ENCODE measurements at places on chromosomes 13 and 19. TPM values are rescaled to one million over a fixed set of nuclear protein-coding genes. Genes with fewer than 3 reads are reported as not detected.
A peak's percentile ranks its signal among the peaks of the same experiment; 100 is the strongest.

The CNN1 gene
- 74.3 TPM for total RNA-seq

GRCh38 chr13:32587811-32588170 lies 1.5 kb downstream of the PDS5B start:
- DNase-seq, result no peak

GRCh38 chr13:101486708-101487437 lies 34.4 kb downstream of the ITGBL1 start:
- DNase-seq, result no peak

DNA sequence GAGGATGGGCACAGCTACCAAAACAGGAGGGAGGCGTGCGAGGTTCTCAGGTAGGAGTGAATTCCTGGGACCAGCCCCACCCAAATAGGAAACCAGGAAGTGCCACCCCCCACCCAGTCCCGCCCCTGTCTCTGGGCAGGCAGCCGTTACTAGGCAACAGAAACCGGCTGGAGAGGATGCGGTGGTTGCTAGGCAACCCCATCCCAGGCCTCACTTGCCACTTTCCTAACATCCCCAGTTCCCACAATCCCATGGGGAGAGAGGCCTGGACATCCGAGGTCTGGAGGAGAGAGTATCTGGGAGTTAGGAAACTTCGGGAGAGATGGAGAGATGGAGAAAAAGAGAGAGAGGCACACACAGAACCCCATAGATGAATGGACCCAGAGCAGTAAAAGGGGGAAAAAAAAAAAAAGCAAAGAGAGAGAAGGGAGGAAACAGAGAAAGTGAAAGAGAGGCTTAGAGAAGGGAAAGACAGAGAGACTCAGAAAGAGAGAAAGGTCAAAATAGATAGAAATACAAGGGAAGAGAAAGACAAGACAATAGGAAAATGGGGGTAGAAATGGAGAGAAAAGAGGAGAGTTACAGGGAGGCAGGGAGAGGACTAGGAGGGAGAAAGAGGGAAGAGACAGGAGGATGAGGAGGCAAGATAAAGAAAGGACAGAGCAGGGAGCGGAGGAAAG lies 3.8 kb downstream of the GRIK5 start:
- DNase-seq, result no peak

DNA sequence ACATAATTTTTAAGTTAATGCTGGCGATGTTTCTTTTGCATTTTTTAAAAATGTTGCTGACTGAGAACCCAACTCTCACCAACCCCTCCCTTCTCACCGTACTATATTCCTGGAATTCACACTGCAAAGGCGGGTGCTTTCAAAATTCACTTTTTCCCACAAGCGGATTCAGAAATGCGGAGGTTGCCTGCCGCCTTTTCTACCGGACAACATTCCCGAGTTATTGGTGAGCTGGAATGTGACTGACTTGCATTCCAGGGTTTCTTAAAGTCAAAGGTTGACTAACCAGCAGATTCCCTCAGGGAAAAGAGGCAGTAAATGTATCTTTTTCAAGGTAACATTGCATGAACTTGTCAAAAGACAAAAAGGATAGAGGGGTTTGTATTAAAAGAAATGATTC lies 113.3 kb downstream of the RAB20 start:
- peak; percentile 83 for DNase-seq

The CEACAM3 gene
- total RNA-seq, result not detected

- no peak for DNase-seq
These were observed 1.3 kb downstream of the ZNF180 start for GRCh38 chr19:44498988-44499387.

The GPR12 gene
- 0.33 TPM for total RNA-seq

GRCh38 chr13:29507356-29507755 lies 88.1 kb downstream of the SLC7A1 start:
- no peak for DNase-seq

DNA sequence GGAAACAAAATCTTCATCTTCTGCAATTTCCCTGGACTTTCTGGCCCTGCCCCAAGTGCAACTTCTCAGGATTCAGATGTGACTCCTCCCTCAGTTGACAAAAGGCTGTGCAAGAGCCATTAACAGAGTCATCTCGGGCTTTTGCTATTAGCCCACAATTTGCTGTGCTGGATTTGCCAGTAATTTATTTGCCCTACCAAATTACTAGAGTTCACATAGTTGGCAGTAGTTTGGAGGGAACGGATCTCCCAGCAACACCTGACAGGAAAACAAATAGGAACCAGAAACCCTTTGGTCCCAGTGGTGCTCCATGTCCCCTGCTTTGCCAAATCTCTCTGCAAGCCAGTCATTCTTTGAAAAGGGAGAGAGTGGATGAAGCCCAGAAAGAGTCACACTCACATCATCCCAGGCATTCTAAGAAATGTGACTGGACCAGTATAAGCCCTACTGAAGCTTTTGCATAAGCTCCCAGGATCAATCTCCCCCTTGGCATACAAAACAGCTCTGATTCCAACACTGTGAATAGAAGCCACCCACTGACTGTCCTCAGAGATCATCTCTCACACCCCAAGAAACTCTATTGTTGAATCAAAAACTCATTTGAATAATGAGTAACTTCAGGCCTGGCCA lies 350.1 kb upstream of the NBEA start:
- no peak for DNase-seq

The INSL3 gene
- 0.66 TPM for total RNA-seq
